ENCODE measurements at places on chromosomes 6 and 20.

DNA sequence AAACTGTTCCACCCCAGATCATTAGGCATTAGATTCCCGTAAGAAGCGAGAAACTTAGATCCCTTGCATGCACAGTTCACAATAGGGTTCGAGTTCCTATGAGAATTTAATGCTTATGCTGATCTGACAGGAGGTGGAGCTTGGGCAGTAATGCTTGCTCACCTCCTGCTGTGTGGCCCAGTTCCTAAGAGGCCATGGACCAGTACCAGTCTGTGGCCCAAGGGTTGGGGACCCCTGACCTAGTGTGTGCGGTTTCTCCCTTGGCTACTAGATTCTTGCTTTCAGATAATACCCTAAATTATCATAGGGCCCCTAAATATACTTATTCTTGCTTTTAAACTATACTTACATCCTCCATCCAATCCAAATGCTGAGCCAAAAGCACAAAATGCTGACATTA, 1.9 kb upstream of the GPSM3 start:
- no peak for DNase-seq

- peak; percentile 13 for DNase-seq
Observed at GRCh38 chr20:17654649-17655285, 27.3 kb downstream of the RRBP1 start.

GRCh38 chr6:31332637-31333602, 24.1 kb downstream of the HLA-B start:
- DNase-seq, result no peak

DNA sequence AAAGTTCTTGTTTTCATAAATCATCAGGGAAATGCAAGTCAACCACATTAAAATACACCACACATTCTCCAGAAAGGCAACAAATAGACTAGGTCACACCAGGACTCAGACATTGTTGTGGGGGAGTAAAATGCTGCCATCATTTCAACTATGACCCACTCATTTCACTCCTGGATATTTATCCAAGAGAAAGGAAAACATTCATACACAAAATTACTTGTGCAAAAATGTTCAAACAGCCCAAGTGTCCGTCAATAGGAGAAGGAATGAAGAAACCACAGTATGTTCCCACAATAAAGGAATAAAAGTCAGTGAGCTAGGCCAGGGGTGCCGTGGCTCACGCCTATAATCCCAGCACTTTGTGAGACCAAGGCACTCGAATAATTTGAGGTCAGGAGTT, 81.5 kb upstream of the QKI start:
- DNase-seq, result no peak

DNA sequence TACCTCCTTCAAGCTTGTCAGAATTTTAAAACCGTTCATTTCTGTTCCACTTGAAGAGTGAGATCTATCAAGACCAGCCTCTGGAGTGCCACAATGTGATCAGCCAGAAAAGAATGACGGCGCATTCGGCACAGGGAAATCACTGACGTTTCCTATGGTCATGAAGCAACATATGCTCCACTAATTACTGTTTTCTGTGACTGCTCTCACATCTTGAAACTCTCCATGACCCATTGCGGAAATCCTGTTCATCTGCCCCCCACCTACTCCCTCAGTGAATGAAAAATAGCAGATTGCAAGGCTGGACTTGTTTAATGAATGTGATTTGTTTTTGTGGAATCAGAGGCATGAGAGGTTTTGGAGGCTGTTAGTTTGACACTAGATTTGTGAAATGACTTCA, 53.2 kb downstream of the SAMD5 start:
- DNase-seq, result no peak

DNA sequence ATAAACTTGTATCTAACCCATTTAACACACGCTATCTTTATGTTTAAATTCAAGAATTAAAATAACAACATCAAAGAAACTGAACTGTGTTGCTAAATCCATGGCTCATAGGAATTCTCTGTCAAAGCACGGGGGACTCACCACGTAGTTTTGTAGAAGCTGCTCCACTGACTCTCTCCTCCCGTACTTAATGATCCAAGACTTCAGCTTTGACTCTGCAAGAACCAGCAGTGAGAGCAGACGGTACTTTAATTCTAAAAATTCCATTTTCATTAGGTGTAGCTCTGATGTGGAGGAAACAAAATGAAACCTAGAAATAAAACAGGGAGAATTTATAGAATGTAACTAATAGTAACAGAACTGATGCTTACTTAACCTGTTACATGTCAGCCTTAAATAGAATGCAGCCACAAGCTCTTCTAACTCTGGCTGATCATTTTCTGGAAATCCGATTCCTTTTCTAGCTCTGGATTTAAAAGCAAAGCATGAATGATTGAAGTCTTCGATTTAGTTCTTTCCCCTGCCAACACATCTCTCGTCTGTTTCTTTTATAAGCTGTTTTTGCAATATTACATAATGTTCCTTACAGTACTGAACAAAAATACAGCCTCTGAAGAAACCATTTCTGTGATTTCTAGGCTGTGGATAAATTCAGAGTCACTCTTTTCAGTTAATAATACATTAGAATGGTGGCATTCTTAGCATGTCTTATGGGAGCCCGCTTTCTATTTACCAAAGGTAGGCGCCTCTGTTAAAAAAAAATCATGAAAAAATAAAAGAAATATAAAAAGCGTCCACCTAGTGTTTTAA, 165.5 kb downstream of the SYNE1 start:
- DNase-seq, result no peak

GRCh38 chr6:148306286-148306685, 36.4 kb upstream of the SASH1 start:
- DNase-seq, result no peak

GRCh38 chr6:75234126-75234865, 9.3 kb downstream of the COX7A2 start:
- no peak for DNase-seq

DNA sequence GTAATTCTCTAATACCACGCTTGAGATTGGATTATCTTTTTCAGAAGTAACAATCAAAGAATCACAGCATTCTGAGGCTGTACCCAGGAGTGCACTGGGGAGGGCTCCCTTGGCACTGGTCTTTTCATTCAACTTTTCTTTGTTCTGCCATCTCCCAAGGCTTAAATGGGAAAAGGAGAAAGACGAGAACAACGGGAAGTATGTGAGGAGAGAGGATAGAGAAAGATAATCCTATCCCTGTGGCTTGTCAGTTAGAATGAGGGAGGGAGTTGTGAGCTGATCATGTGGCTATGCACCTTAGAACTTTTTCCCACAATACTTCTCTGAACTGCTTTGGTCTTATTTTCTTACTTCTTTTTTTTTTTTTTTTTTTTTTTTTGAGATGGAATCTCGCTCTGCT, 83.1 kb downstream of the CAP2 start:
- DNase-seq, result no peak

- no peak for DNase-seq
Observed at GRCh38 chr6:15730442-15730841, 67.6 kb upstream of the DTNBP1 start.

DNA sequence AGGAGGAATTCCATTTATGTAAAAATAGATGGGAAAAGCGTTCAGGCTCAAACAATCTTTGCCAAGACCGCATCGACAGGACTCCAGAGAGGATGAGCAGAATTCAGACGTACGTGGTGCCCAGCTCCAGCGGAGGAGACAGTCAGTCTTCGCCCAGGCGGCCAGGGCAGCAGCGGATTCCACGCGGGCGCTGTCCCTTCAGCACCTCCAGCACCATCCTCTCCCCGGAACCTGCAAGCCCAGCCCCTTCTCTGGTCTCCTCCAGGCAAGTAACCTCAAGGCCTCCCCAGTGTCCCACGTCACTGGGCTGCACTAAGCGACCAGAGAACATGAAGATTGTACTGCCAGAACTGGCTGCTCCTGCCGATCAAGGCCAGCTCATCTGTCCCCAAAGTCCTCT, 2.8 kb upstream of the KCNQ2 start:
- DNase-seq, result peak; percentile 36

DNA sequence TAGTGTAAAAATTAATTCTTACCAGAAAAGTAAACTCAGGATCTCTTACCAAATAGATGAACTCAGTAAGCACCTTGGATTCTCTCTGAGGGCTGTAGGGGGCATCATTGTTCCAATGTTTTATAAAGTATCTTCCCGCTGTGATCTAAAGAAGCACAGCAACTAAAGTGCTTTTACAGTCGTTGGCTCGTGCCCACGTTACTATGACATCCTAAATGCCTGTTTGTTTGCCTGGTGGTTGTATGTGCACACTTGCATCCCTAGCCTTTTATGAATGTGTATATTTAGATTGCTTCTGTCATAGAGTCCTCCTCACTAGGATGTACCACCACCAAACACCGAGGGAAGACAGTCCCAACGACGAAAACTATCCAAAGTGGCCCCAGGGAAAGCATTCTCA, 34.5 kb downstream of the SLX4IP start:
- peak; percentile 71 for DNase-seq

- no peak for DNase-seq
Observed at GRCh38 chr6:144478483-144478882, 193.3 kb downstream of the UTRN start.

- DNase-seq, result no peak
Observed at GRCh38 chr20:32024683-32025295, 14.6 kb downstream of the CCM2L start.

DNA sequence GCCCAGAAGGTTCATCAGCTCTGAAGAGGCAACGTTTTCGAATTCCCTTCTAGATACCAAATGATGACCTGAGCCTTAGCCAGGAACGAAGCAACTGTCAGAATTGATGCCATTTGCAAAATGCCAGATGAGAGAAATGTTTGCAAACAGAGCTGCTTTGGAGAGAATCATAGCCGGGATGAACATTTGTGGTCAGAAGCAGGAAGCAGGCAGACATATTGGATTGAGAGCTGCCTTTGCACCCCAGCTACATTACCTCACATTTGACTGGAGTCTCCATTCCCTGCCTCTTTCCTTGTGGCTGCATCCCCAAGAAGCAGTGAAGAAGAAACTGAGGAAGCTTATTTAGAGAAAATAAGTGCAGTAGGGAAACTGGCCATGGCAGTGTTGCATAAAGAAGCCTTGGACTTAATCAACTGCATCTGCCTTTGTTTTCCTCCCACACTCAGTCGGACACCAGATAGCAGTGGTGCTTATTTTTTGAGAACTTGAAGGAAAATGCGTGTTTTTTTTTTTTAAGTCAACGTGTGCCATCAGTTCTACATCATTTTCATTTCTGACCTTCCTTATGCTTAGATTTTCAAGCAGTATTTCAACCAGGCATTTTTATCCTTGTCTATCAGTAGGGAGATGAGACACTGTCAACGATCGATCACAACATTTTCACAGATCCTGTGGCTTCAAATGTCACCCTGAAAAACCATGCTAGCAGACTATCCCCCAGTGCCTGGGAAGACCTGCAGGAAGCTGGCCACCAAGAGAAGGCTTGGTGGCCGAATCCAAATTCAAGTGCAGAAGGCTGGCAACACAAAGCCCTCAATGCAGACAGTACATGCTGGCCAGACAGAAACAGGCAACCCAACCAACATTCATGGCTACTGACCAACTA, 541.2 kb upstream of the JARID2 start:
- no peak for DNase-seq

DNA sequence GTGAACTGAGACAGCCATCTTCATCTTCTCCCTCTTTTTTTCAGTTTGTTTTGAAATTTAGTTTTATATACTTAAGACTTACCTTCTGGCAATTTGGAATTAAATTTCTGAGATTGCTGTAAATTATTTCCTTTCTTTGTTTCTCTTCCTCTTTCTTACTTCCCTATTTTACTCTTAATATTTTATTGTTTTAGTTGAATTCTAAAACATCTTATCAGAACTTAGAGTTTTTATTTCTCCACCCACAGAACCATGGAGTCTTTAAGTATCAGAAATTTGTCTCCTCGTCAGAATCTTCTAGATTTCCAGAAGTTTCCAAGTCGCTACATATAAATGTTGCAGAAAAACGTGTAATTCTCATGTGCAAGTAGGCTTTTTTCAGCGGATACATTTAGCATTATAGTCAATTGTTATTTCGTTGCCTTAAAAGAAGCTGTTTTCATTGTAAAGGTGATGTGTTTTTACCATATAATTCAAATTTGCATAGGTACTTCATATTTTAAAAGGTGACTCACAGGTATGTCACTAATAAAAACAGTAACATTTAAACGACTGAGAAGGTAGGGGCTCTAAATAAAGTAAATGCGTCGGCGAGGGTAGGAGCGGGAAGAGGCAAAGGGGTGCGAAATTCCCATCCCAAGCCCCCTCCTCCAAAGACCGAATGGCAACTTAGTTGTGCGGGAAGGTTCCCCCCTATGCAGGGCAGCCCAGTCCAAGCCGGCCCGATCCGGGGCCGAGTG, 866 bp upstream of the MYO6 start:
- no peak for DNase-seq

DNA sequence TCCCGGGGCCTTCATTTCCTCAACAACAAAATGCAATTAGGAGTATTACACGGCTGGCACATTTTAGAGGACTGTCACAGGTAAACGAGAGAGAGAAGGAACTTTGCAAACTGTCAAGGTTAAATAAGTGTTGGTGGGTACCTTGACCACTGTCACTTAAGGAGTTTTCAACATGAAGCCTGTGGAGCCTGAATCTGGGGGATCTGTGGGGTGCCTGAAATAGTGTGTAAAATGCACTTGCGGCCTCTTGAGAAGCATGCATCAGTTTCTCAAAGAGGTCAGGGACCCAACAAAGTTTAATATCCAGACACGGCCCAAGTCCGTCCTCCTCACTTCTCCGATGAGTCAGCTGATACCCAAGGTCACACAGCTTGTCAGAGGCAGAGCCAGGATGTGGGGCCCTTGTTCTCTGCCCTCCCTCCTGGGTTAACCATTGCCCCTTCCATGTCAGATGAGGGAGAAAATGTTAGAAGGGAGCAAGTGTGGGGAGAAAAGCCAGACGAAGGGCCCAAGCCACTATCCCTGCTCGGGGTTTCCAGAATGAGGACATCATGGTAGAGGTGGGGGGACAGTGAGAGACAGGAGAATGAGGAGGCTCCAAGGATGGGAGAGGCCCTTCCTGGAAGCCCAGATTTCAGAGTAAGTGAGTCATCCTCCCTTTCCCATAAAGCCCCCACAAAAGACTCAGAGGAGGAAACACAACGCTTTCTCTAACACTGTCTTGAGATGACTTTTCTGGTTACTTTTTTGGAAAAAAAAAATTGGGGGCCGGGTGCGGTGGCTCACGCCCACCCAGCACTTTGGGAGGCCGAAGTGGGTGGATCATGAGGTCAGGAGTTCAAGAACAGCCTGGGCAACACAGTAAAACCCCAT, 42.2 kb downstream of the C6orf132 start:
- DNase-seq, result no peak

- no peak for DNase-seq
Observed at GRCh38 chr20:54176610-54177009, 2.8 kb upstream of the CYP24A1 start.

- no peak for DNase-seq
Observed at GRCh38 chr6:38215225-38215624, 395.7 kb downstream of the ZFAND3 start.

DNA sequence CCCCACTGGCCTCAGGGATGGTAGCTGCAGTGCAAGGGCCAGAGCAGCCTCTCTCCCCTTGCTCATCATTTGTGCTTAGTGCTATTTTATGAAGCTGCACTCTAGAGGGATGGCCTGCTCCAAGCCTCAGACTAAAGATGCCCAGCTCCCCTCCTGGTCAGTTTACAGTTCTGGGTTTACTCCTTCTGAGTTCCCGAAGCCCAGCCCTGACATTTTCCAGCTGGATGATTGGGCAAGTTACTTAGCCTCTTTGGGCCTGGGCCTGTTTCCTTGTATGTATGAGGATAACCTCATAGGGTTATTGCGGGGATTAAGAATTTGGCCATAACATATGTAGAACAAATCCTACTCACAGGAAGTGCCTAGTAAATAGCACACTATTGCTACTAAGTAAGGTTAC, 31.8 kb upstream of the EMILIN3 start:
- DNase-seq, result no peak

- no peak for DNase-seq
Observed at GRCh38 chr20:57708694-57709673, 831 bp downstream of the PMEPA1 start.

All from NCI-H460 (cell line).